ENCODE measurements at places on chromosomes 6 and 20.

GRCh38 chr6:128491610-128492206 is 28.7 kb downstream of the PTPRK start:
- DNase-seq = no peak

- no peak for DNase-seq
These were observed 7.0 kb downstream of the ZNF217 start for GRCh38 chr20:53586640-53587039.

DNA sequence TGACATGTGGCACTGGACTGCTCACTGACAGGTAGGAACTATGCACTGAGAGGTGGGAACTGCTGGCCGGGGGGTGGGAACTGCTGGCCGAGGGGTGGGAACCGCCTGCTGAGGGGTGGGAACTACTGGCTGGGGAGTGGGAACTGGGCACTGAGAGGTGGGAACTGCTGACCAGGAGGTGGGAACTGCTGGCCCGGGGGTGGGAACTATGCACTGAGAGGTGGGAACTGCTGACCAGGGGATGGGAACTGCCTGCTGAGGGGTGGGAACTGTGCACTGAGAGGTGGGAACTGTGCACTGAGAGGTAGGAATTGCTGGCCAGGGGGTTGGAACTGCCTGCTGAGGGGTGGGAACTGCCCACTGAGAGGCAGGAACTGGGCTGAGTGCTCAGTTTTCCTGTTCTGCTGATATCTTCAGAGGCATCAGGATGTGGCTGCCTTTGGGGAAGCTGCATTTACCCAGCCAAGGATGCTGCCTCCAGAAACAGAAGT is 90.2 kb downstream of the THBS2 start:
- DNase-seq = no peak

GRCh38 chr20:10843146-10843711 is 169.4 kb upstream of the JAG1 start:
- no peak for DNase-seq

DNA sequence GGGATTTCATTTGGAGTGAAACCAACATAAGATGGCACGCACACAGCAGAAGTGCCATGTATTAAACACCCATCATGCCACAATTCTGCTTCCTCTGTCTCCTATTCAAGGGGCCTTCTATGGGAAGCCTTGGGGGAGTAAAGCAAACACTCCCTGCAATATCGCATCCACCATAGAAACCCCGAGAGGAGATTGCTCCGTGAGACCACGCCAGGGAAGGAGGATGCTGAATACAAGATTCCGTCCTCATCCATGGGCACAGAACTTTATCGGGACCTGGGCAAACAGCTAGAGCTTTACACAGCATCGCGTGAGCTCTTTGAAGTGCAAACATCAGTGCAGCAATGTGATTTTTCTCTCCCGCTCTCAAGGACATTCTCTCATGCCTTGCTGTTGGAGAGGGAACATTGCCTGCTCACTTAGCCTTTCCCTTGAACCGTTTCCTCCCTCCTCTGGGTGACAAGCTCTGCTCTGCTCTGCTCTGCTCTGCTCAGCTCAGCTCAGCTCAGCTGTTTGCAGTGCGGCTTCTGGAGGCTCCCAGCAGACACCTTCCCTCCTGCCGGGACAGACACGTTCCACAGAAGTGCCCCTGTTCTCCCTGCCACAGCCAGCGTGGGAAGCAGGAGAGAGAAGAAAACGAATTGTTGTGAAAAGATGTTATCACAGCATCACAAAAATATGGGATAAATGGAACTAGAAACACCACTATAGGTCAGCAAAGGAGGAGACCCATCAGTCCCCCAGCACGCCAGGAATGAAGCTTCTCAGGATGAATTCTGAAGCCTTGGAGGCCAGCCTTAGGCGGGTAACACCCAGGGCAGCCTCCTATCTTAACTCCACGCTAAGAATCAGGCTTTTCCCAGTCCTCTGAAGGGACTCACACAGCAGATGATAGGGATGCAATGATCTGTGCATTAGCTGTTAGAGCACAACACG is 48.2 kb downstream of the RNASET2 start:
- DNase-seq = no peak

GRCh38 chr6:3345836-3346235 is 87.1 kb downstream of the PSMG4 start:
- no peak for DNase-seq

DNA sequence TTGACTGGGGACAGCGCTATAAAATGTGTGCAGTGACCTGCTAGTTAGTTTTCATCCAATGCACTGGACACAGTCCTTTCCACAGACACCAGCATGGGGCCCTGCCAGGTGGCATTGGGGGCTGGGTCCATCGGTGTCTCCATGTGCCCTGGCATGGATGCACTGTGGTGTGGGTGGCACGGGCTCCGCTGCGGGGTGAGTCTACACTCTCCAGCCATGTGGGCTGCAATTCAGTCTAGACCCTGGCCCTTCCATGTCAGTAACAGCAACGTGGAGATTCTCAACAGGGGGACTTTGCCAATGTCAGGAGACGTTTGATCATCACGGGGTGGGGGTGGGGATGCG is 100.0 kb downstream of the RAMACL start:
- DNase-seq = no peak

DNA sequence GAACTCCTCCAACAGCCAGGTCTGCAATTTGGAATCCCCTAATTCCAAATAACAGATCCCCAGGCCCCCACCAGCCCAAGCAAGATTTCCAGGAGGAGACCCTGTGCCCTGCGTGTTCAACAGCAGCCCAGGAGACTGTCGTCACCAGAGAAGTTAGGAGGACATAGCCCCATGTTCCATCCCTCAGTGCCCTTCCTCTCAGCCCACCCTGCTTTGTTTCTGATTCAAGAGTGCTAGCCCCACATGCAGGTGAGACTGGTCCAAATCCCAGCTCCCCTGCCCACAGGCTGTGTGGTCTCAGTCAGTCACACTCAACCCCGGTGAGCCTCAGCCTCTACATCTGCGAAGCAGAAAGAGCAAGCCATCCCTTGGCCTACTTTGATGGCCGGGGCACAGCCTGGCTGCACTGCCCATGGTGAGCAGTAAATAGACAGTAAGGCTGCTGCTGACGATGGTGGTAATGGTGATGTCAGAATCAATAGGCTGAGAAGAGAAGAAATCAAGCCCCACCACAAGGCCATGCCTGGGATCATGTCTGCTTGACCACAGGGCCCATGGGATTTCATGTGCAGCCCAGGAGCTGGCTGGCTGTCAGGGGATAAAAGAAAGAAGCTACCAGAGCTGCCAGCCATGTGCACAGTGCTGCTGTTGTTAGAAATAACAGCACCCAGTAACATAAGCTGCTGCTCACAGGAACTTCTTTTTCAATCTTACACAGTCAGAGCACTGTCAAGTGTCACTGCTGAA is 51.5 kb upstream of the NXT1 start:
- no peak for DNase-seq

GRCh38 chr6:69935079-69935478 is 68.7 kb downstream of the COL19A1 start:
- no peak for DNase-seq

GRCh38 chr6:167763056-167763944 is 63.4 kb upstream of the AFDN start:
- no peak for DNase-seq

- peak; percentile 40 for DNase-seq
These were observed 296.7 kb downstream of the CDH26 start for GRCh38 chr20:60254901-60255411.

DNA sequence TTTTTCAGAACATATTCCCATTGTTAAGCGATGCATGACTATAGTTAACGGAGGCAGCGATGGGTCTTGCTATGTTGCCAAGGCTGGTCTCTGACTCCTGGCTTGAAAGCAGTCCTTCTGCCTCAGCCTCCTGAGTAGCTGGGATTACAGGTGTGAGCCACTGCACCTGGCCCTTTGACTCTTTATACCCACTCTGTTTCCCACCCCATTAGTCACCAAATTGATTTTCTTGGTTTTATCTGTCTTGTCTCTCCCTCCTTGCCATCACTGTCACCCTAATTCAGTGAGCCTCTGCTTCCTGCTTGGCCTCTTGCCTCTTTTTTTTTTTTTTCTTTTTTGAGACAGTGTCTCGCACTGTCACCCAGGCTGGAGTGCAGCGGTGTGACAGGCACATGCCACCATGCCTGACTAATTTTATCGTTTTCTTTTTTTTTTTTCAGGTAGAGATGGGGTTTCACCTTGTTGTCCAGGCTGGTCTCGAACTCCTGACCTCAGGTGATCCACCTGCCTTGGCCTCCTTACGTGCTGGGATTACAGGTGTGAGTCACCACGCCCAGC is 31.3 kb downstream of the ZFAND3 start:
- no peak for DNase-seq

DNA sequence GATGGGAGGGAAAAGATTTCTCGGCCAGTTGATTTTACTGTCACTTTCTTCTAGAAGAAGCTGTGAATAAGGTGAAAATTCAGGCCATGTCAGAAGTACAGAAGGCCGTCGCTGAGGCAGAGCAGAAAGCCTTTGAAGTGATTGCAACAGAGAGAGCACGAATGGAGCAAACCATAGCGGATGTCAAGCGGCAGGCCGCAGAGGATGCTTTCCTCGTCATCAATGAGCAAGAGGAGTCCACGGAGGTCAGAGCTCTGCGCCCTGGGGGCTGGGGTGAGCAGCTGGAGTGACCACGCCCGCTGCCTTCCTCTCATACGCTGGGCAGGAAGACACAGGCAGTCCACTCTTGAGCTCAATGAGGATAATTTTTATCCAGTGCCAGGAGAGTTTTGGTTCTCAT is 21.8 kb upstream of the C20orf144 start:
- DNase-seq = no peak

DNA sequence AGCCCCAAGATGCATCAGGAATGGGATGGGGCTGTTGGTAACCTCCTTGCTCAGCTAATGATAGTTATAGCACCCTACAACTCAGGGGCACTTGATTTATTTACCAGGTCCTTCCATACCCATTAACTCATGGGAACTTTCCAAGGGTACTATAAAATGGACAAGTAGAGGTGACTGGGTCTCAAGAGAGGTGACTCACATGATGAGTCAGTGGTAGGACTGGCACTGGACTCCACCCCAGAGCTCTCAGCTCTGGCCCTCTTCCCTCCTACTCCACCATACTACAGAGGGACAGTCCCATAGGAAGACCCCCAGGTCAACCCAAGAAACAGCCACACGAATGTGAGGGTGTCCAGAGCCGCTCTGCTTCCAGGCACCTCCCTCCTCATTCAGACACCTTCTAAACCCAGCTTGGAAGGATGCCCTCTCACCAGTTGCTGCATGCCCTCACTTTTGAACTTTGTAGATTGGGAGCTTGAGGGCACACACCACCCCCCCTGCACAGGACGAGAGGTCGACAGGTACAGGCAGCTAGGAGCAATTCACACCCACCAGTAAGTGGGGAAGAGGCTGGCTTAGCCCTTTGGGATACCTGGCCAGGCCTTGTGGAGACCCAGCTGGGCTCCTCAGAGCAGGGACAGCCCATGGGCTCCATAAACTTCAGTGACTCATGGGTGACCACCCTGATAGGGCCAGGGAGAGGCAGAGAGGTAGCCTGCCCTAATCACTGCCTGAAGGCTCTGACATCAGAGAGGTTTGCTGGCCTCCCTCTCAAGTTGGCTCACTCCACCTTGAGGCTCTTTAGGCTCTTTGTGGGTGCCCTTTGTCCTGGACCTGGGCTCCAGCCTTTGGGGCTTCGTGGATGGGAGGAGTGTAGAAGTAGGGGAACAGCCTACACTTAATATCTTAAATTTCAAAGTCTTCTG is 81.6 kb upstream of the MLN start:
- no peak for DNase-seq

DNA sequence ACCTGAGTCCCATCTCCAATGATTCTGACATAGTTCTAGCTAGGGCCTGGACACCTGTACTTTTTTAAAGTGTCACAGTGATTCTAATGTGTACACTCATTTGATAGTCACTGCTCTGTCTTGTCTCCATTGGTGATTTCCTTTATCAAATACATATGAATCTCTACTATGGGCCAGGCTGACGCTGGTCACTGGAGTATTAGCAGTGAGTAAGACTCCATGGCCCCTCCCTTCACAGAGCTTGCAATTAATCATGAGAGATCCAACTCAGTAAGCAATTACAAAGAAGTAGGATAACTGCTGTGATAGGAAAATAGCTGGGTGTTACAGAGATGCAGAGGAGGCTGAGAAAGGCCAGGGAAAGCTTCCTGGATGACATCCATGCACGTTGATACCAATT is 19.3 kb upstream of the SASH1 start:
- peak; percentile 54 for DNase-seq

DNA sequence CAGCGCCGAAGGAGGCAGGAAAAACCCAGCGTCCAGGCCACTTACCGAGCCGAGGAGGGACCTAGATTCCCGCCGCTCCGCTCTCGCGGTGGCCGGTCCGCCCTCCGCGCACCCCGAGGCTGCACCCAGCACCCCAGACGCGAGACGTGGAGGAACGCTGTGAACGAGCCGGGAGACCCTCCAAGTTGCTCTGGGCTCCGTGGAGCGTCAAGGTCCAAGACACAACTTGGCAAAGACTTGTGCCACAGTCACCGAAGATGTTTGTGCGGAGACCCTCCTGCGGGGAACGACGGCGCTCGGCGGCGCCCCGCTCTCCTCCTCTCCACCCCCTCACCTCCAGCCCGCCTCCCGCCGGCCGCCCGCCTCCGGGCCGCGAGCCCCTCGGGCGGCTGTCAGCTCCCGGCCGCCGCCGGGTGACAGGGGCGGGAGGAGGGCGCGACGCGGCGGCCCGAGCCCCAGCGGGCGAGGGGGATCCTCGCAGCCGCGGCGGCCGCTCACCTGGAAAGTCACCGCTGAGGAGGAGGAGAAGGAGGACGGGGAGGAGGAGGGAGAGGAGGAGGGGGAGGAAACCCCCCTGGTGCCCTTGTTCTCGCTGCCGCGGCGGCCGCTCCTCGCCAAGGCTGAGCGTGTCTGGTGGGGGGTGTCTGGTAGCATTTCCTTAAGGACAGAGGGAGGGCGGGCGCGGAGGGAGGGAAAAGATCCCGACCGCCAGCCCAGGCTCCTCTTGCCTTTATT is 637 bp upstream of the HIVEP2 start:
- DNase-seq = peak; percentile 45

DNA sequence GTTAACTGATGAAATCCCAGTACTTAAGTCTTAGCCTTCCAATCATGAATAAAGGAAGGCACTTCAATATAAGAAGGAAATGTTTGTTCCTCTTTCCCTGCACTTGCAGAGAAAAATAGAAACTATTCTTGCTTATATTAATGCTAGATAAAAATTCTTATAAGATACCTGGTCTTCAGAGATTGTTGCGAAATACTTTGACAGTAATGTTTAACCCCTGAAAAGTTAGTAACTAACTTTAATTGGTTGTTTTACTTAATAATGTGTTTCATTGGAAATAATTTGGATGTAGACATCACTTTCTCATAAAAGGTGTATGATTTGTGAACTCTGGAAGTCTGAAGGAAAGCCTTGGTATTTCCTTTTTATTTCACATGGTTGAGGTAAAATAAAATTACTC is 294.2 kb upstream of the SYNCRIP start:
- no peak for DNase-seq

DNA sequence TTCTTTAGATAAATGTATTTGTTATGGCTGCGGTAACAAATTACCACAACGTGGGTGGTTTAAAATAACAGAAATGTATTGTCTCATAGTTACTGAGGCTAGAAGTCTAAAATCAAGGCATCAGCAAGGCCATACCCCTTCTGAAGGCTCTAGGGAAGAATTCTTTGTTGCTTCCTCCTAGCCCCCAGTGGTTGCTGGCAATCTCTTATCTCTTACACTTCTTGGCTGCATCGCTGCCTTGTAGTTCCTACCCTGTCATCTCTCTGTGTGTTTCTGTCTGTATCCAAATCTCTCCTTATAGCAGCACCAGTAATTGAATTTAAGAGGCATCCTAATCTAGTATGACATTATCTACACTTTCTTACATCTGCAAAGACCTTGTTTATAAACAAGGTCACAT is 534.7 kb downstream of the PHF3 start:
- DNase-seq = no peak

GRCh38 chr6:47603995-47604394 is 94.4 kb upstream of the ADGRF4 start:
- no peak for DNase-seq
